Effector memory CD4-positive, alpha-beta T cell (primary cell): ENCODE measurements at places on chromosomes 6 and 20.

DNA sequence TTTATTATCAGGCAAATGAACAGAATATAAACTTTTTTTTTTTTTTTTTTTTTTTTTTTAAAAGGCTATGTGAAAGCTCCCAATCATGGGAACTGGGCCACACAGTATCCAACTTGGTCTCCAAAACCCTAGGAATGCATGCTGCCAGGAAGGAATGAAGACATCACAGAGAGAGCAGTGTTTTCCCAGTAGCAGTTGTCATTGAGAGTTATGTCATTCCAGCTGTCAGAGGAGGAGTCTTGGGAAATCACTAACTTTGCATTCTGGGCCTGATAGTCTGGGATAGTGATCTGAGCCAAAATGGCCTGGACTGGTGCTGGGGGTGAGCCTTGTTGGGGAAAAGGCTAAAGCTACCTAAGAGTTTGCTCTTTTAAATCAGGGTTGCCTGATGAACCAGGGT, 231.3 kb upstream of the MAP3K7 start:
- DNase-seq, result no peak

GRCh38 chr6:130366107-130367005, 539 bp downstream of the TMEM200A start:
- peak; percentile 13 for DNase-seq

- no peak for DNase-seq
These were observed 5.1 kb downstream of the SYNCRIP start for GRCh38 chr6:85637579-85637978.

DNA sequence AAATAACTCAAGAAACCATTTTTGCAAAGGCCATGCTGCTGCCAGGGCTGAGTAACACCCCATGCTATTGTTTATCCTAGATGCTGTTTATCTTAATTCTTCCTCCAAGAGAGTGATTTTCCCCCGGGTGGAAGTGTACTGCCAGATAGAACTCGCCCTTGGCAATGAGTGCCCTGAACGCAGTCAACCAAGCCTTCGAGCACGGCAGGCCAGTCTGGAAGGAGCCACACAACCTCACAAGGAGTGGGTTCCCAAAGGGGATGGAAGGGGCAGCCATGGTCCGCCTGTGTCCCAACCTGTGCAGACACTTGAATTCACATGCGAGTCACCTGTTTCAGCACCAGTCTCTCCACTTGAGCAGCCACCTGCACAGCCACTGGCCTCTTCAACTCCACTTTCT, 31.9 kb downstream of the PNPLA1 start:
- no peak for DNase-seq

DNA sequence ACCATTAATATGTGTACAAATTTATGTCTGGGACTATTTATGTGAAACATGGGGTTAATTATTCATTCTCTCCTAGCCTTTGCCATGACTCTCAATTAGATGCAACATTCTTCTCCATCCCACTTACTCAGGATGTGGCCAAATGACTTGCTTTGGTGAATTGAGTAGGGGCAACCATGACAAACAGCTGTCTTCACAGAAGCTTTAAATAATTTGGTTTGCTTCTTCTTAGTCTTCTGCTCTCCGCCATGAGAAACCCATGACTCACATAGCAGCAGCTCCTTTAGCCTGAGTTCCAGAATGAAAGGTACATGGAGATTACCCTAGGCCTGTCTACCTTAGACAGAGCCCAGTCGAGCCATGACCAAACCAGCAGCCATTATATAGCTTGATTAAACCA, 74.7 kb downstream of the FRK start:
- no peak for DNase-seq

DNA sequence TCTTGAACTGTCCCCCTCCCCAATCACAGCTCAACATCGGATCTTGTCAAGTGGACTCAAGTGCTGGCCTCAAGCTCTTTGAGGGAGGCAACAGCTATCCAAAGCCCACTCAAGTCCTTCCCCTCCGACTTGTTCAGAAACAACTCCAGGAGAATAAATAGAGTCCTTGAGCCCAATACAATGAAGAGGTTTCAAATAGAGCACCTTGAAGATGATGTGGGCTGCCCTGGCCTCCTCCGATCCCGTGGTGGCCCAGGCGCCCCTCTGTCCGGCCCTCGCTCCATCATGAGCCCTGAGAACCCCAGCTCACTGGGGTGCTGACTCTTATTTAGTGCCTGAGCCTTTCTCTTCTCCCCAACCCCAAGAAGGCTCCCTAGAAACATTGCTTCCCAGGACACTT, 164.3 kb upstream of the PMEPA1 start:
- DNase-seq, result no peak

- DNase-seq, result no peak
These were observed 166.2 kb downstream of the EDN1 start for GRCh38 chr6:12456343-12456742.

GRCh38 chr6:93417421-93418013, 1.8 kb downstream of the EPHA7 start:
- DNase-seq, result no peak

DNA sequence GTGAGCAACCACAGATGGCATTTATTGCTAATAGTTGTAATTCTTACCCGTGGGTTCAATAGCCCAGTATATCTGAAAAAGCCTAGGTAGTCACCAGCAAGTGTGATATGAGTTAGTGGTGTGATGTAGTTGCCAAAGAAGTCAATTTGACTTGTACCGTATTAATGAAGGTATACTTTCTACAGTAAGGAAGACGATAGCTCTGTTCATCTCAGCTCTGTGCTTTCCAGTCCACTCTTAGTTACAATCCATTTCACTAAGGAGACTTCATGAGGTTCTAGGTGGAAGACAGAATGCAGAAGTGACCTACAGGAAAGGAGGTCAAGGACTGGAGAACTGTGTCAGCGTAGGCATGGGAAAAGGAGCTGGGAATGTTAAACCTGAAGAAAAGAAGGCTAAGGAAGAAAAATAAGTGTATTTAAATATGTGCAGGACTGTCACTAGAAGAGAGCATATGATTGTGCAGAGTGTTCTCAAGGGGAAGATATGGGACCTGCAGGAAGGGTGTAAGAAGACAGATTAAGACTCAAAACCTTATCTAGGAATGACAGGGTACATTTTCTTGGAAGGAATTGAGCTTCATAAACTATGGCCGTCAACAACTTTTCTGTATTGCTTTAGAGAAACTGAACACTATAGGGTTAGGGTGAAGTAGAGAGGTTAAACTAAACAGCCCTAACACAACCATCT, 116.9 kb upstream of the SCGN start:
- DNase-seq, result no peak

- DNase-seq, result no peak
These were observed 7.8 kb downstream of the HCRTR2 start for GRCh38 chr6:55182016-55182650.

DNA sequence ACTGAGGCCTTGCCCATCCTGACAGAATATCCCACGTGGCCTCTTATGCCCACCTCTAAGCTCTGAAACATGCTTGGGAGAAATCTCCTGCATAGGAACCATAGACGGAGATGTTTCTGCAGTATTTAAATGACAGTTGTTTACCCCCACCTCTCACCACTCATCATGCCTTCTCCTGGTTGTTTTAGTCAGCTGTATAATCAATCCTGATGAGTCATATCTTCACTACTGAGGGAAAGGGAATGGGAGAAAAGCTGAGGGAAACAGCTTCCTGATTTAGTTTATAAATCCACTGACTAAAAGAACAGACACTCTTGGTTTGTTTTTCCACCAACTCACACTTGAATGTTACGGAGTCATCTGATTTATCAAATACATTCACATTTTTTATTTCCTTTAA, 113.2 kb upstream of the TENT5A start:
- no peak for DNase-seq
